Left cardiac atrium (tissue), 4 donors: ENCODE measurements at places on chromosomes 12 and 14. TPM values are rescaled to one million over a fixed set of nuclear protein-coding genes. Genes with fewer than 3 reads are reported as not detected.

The ITPR2 gene
- total RNA-seq = 26.7 TPM

DNA sequence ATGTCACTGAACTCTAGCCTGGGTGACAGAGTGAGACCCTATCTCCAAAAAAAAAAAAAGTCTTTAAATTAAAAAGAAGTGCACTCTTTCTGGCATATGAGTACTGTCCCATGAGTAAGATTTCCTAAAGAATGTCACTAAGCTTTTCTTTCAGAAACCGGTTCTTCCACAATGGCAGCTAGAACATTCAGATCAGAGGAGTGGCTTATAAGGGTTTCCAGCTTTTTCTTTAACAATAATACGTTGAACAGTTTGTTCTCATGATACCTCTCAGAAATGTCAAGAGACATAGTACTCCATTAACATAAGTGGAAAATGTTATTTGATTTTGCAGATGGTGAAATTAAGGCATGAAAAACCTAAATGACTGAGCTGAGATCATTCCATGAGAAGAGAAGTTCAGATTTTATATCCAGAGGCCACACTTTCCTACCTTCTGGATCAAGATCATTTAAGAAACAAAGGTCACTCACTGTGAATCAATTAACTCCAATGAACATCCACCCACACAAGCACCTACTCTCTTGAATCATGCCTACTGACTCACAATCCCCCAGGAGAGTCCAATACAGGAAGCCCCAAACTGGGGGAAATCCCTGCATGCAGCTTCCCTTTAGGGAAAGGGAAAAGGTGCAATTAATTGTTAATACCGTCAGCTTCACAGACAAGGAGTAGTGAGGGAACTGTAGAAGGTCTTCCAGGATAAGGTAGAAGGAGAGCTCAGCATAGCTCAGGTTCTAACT, 86.9 kb downstream of the SPTSSA start:
- no peak for DNase-seq

DNA sequence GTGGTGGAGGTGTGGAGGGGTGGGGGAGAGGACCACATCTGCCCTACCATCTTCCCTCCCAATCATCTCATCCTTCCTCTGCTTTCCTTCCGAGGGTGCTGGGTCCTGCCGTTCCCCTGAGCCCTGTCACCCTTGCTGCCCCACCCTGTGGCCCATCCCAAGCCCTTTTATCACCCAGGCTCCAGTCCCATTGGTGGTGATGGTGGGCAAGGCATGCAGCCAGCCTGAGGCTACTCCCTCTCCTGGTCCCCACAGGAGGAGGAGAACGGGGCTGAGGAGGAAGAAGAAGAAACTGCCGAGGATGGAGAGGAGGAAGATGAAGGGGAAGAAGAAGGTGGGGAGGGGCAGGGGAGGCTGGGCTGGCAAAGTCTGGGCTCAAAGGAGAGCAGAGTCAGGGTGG, 2.7 kb upstream of the LAG3 start:
- no peak for DNase-seq

DNA sequence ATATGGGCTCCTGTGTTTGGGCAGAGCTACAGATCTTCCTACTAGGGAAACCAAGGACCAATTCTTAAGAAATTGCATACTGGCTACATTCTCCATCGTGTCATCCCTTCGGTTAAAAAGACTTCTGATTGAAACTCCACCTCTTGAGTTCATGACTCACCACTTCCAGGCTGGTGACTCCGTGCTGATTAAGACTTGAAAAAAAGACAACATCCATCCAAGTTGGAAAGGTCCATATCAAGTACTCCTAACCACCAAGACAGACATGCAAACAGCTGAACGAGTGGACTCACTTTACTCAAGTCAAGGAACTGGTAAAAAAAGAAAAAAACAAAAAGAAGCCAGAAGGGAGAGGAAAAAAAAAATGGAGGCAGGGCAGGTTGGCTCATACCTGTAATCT, 63.4 kb downstream of the APOBEC1 start:
- DNase-seq = no peak

GRCh38 chr12:47689215-47689614, 16.6 kb downstream of the RPAP3 start:
- DNase-seq = no peak

The FAM222A gene
- total RNA-seq = 14.5 TPM

The CLEC2B gene
- 3.9 TPM for total RNA-seq

The TAS2R31 gene
- 1.3 TPM for total RNA-seq
